CD4-positive, alpha-beta memory T cell (primary cell): ENCODE measurements at places on chromosomes 2 and 18.

GRCh38 chr2:178829981-178830380 is 22.8 kb upstream of the TTN start:
- no peak for DNase-seq

GRCh38 chr2:1653956-1654695 is 90.2 kb downstream of the PXDN start:
- DNase-seq, result no peak

DNA sequence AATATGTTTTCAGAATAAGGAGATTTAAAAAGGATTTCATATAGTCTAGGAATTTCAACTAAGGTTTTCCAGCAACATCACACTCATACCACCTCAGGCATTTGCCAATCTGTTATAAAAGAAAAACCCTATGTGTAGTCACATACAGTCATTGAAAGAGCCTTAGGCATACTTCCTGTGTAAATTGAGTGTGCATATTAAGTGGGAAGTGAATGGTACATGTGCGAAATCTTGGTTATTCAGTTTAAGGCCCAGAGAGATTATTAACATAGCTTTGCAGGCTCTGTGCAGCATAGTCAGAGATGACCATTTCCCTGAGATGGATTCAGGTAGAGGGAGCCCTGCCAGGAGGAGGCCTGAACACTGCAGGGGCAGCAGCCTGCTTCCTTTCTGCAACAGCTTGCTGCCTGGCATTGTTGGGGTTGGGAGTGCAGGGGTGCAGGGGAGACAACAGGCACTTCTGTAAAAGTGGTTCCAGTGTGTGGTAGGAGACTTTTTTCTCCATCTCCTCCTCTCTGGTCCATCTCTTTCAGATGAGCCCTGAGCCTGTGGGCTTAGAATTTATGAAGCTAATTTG is 100.1 kb upstream of the OSR1 start:
- DNase-seq, result no peak

DNA sequence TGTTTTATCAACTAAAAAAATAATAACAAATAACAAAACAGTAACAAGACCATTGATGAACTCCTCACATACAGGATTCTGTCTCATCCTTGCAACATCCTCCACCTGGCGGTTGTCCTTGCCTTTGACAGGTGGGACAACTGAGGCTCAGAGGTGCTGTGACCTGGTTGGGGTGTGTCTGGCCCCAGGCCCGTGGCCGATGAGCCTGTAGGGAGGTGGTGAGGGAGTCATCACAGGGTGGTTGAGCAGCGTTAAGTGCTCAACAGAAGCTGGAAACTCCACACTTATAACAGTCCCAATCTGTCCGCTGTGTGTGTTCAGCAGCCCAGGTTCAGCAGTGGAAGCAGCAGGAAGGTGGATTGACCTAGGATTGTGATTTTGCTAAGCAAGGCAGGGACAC is 131.6 kb upstream of the RAB12 start:
- DNase-seq, result no peak
